ENCODE measurements at places on chromosomes 13 and 19. TPM values are rescaled to one million over a fixed set of nuclear protein-coding genes. Genes with fewer than 3 reads are reported as not detected.

Gene HTR2A
- total RNA-seq, result 1.2 TPM

Gene TUBA3C
- not detected for total RNA-seq

Gene IL11
- total RNA-seq, result 0.77 TPM

Gene EXOC3L2
- total RNA-seq, result 1.0 TPM

Gene PVR
- total RNA-seq, result 16.8 TPM

Gene DKKL1
- total RNA-seq, result not detected

Gene ATP4B
- total RNA-seq, result 0.09 TPM

Gene PSG7
- not detected for total RNA-seq

Gene BRCA2
- total RNA-seq, result 0.47 TPM

Gene NFILZ
- total RNA-seq, result not detected

Gene PABPC3
- total RNA-seq, result under 0.01 TPM

Gene KLHL1
- not detected for total RNA-seq

Gene F10
- 22.4 TPM for total RNA-seq

Gene MIA
- total RNA-seq, result not detected

Gene ZNF700
- 3.1 TPM for total RNA-seq

Gene CCDC194
- total RNA-seq, result not detected

All from pericardium fibroblast (primary cell).